ENCODE measurements at places on chromosomes 13 and 19.

DNA sequence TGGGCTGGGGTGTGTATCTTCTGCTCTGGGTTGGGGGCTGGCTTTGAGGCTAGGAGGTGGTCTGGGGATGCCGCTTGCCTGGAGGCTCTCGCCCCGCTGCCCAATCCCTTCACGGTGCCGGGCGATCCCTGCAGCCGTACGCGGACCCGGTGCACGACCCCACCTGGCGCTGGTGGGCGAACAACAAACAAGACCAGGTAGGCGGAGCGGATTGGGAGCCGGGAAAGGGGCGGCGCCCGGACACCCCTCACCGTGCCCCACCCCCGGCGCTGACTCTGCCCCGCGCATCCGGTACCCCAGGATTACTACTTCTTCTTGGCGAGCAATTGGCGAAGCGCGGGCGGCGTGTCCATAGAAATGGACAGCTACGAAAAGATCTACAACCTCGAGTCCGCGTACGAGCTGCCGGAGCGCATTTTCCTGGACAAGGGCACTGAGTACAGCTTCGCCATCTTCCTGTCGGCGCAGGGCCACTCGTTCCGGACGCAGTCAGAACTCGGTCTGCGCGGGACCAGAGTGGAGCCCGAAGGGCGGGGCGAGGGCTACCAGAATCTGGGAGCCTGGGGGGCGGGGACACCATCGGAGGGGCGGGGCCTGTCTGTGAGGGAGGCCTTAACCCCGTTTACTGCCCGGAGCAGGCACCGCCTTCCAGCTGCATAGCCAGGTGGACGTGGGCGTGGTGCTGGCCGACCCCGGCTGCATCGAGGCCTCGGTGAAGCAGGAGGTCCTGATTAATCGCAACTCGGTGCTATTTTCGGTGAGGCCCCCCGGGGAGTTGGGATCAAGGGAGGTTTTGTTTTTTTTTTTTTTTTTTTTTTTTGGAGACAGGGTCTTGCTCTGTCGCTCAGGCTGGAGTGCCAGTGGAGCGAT is 12.1 kb upstream of the PSMD8 start:
- DNase-seq, result no peak

DNA sequence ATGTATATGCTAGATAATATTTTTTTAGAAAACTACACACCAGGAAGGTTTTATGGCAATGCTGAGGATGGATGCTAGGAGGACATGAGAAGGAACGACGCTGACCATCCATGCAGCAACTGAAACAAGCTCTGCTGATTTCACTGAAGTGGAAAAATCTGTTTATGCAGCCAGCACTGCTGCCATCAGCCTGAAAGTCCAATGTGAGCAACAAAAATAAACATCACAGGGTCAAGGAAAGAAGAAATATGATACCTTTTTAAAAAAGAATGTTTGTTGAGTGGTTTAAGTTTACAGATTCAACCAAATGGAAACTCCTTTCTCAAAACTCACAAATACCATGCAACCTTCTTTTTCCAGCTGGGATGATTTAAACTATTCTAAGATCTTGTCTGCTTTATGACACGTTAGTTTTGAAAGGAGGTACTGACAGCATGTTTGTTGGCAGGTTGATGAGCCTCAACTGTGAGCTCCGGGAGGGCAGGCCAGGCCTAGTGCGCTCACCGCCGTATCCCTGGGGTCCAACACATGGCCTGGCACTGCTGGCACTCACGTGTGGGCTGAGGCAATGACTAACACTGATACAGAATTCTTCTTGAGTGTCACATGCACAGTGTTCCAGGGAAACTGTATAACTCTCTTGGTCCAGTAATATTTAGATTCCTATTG is 46.8 kb downstream of the LATS2 start:
- no peak for DNase-seq

- DNase-seq, result no peak
These were observed 788.4 kb upstream of the PRR20A start for GRCh38 chr13:56352361-56352760.

DNA sequence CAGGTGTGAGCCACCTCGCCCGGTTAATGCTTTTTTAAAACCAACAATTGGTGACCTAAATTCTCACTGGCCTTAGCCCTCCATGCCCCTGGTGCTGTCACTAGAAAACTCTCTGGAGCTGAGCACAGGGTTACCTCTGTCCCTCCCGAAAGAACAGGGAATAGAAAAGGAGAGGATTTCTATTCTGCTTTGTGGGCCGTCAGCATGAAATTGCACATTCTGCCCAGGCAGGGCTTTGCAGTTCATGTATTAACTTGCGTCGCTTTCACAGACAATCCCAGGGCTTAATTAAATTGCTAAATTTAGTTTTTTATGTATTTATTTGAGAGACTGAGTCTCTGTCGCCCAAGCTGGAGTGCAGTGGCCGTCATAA is 583 bp upstream of the ZNF480 start:
- no peak for DNase-seq

DNA sequence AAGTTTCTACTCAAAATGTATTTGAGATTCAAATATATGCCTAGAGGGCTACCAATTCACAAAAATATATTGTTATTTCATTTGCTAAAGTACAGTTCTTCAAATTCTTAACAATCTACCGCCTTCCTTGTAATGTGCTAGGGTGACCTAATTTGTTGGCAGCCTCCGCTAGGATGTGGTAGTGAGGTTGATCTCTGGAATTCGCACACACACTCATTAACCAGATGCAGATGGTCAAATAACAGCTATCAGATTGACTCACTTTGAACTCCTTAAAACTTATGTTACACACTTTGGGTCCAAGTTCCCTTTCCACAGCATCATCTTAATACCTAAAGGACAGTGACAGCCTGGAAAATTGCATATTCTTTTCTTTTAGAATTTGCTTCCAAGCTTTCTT is 367.3 kb downstream of the DCT start:
- no peak for DNase-seq

DNA sequence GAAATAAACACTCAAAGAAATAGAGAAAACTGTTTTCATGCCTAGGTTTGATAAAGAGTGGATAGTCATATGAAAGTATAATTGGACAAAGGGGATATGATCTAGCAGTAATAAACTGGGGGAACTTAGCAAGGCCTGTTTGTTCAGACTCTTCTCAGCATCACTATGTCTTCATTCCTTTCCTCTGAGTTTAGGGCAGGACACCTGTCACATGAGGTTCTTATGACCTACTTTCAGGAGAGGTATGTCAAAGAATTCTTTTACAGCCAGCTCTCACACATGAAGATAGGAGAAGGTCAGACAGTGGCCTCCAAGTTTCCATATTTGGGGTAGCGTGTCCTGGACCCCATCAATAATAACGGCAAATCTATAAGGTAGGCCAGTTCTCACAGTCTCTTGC is 11.4 kb upstream of the RFXAP start:
- no peak for DNase-seq
